ENCODE measurements at places on chromosomes 2 and 18. TPM values are rescaled to one million over a fixed set of nuclear protein-coding genes. Genes with fewer than 3 reads are reported as not detected.

The KDSR gene
- 32.4 TPM for polyA plus RNA-seq

The ZNF397 gene
- 12.1 TPM for polyA plus RNA-seq

- DNase-seq, result no peak
These were observed 35.8 kb downstream of the TSN start for GRCh38 chr2:121791290-121791689.

DNA sequence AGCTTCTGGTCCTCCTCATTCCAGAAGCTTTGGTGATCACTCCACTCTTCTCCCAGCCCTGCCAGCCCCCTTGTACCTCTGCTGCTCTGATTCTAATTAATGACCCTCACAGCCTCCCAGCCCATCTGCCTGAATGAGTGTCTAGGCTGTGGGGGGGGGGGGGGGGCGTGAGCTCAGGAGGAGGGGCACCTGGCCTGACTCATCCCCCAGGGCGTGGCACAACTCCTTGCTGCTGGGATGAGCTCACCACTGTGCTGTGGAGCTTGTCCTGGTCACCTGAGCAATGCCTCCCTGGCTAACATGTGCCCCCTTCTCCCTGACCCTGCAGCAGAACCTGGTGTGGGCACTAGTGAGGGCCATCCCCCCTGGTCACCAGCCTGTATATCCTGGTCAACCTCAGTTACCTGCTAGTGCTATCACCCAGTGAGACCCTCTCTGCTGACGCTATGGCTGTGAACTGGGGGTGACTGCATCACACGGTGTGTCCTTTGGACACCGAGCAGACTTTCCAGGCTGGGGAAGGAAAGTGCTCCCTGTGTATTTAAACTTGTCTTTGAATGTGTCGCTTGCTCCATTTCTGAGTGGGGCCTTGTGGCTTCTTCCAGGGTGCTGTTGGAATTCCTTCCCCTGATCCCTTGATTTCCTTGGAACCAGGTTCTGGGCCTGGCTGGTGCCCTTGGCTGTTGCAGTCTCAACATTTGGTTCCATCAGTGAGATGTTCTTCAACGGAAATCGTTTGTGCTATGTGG is 41.5 kb upstream of the PUM2 start:
- DNase-seq, result no peak

DNA sequence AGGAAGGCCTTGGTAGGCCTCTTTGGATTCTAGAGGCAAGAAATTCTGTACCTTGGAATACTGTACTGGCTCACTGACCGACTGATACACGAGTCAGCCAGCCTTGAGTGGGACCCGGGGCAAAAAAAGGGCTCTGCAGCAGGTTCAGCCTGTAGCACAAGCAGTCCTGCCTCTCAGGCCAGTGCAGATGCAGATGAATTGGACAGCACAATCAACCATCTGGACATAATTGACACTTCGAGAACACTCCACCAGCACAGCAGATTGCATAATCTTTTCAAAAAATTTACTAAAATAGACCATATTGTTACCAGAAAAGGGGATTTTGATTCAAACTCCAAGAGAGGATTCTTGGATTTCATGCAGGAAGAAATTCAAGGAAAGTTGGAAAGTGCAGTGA is 241.6 kb downstream of the RPIA start:
- no peak for DNase-seq

GRCh38 chr2:32755666-32756065 is 127.8 kb downstream of the TTC27 start:
- no peak for DNase-seq

The LRRTM1 gene
- polyA plus RNA-seq, result not detected

DNA sequence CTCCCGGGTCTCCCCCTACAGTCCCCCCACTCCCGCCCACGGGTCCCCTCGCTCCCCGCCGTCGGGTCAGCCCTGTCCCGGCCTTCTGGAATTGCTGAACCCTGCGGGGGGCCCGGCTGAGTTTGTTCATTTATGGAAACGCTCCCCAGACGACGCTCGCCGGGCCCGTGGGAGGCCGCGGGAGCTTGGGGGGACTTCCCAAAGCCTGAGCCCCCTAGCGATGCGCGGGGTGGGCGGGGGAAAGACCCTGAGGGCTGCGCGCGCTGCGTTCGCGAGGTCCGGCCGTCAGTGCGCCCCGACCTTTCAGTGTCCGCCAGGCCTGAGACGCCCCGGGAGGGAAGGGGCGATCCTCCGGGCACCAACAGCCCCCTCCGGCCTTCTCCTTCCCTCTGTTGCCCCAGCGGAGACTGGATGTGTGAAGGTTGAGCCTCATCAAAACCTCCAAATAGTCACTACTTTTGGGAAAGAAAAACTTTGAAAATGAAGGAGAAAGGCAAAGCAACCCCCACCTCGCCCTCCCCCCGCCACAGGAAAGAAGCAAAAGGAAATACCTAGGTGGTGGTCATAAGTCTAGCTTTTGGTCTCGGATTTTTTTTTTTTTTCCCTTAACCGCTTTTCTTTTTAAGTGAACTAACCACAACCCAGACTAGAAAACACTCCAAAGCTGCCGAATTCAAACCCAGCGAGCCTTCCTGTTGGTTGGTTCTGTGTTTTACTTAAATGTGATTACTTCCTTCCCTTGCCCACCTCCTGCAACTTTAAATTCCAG is 509 bp upstream of the CYS1 start:
- no peak for DNase-seq

DNA sequence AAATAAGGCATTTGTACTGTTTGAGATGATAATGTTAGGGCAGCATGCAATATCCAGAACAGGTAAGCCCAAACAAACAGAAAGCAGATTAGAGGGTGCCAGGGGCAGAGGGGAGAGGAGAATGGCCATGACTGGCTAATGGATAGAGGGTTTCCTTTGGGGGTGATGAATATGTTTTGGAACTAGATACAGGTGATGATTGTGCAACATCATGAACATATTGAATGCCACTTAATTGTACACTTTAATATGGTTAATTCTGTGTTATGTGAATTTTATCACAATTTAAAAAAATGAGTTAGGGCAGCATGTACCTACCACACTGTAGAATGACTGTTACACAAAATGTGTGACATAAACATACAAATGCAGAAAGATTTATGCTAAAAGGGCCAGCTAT is 255.5 kb upstream of the FN1 start:
- DNase-seq, result no peak

GRCh38 chr2:214482728-214483127 is 71.9 kb downstream of the VWC2L start:
- no peak for DNase-seq

Data from naive B cell (primary cell).